Fibroblast of skin of right quadriceps (primary cell): ENCODE measurements at places on chromosomes 11 and 22.
A peak's percentile ranks its signal among the peaks of the same experiment; 100 is the strongest.

GRCh38 chr11:62770778-62771143, 435 bp upstream of the TAF6L start:
- DNase-seq = no peak

- DNase-seq = no peak
Measured at GRCh38 chr11:69073469-69073868, 24.7 kb downstream of the TPCN2 start.

DNA sequence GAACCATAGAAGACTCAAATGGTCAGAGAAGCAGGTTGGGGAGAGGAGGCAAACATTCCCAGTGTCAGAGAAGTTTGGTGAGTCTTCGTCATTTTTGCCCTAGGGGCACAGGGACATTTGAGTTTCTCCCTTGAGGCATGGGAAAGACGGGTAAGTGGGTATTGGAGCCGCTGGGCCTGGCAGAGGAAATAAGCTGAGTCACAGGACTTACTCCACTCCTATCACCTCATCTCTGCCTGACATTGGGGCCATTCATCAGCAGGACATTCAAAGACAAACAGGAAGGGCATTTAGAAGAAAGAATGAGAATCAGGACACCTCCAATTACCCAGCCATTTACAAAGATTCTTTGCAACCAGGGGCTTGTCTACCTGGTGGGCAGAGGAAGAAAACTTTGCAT, 100.7 kb upstream of the SEZ6L start:
- no peak for DNase-seq

DNA sequence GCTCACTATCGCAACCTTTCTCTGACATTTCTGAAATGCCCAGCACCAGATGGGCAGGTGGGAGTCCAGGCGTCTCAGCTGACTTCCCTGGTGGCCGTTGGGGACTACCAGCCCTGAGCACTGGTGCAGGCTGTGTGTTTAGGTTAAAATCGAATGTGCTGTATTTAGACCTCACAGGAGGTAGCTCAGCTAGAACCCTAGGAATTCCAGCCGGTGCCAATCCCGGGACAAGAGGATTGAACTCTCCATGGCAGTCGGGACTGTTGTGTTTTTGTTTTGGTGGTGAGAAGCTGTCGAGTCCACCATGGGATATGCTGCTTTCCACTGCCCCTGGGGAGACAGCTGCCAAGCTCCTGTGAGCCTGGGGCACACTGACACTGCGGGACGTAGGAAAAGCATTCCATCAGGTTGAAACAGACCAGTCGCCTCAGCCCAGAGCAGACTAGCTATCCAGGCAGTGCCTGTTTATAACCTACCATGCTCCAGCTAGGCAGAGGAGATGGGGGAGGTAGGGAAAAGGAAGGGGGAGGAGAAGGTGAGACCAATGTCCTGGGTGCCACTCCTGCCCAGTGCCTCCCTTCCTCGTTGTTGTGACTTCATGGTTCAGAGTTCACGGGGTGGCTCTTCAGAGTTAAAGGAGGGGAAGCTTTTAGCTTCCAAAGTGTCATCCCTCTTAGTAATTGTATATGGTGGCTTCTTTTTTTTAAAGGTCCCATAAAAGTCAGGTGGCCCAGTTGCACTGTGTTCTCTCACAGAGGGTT, 53.0 kb downstream of the MICAL2 start:
- DNase-seq = peak; percentile 78
